ENCODE measurements at places on chromosomes 12 and 14.

DNA sequence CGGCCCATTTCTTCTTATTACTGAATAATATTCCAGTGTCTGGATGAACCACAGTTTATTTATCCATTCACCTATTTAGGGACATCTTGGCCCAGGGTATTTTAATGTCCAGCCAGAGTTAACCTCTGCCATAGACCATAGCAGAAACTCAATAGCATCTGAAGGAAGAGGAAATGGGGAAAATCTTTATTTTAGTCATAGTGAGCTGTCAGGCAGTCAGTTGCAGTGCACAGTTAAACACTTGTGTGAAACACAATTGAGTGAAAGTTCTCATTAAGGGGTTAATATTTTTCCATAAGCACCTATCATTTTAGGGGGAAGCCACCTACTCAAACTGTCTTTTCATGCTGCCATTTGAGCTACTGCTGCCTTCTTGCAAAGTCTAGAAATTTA, 197.3 kb upstream of the PPFIA2 start:
- DNase-seq: no peak

GRCh38 chr12:32444895-32445294, 45.5 kb downstream of the FGD4 start:
- no peak for DNase-seq

- DNase-seq: no peak
Observed at GRCh38 chr12:130708648-130709047, 7.5 kb downstream of the RIMBP2 start.

GRCh38 chr14:33406766-33407165, 468.1 kb downstream of the NPAS3 start:
- DNase-seq: no peak

DNA sequence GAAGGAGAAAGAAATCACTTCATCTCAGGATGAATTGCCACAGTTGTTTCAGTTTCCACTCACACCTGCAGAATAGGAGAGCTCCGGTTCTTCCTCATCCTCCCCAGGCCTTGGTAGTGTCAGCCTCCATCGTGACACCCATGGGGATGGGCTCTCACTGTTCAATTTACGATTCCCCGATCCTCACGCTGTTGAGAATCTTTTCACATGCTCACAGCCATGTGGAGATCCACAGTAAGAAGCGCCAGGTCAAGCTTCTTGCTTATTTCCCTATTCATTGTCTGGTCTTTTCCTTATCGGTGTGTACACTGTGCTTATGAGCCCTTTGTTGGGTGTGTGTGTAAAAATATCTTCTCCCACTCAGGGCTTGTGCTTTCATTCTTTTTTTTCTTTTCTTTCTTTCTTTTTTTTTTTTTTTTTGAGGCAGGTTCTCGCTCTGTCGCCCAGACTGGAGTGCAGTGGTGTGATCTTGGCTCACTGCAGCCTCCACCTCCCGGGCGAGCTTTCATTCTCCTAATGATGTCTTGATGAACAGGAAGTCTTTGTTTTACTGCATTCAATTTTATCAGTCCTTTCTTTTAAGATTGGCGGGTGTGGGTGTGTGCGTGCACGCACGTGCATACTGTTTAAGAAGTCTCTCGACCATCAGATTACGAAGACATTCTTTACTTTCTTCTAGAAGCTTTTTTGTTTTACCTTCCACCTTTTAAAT, 21.5 kb downstream of the RIN3 start:
- no peak for DNase-seq

DNA sequence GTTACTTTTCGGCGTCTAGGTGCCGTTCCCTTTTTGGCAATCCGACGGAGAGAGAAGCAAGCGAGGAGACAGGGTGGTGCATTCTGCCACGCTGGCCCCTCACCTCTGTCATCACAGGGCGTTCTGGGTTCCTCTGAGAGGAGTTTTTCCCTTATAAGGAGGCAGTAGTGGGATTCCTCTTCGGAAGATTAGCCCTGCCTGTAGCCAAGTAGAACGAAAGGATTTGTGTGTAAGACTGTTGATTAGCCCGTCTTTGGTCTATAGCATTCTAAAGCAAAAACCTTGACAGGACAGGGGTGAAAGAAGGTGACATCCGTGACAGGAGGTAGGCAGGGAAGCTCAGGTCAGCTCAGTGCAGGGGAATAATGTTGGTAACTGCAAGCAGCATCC, 9.1 kb upstream of the NEMF start:
- DNase-seq: no peak
